Stimulated activated CD4-positive, alpha-beta T cell treated with anti-CD3 and anti-CD28 coated beads, Interleukin-4, amount 100 ng/mL, for 24 hours (primary cell): ENCODE measurements at places on chromosomes 2 and 18.

- no peak for DNase-seq
Observed at GRCh38 chr2:66441581-66442320, 6.8 kb downstream of the MEIS1 start.

DNA sequence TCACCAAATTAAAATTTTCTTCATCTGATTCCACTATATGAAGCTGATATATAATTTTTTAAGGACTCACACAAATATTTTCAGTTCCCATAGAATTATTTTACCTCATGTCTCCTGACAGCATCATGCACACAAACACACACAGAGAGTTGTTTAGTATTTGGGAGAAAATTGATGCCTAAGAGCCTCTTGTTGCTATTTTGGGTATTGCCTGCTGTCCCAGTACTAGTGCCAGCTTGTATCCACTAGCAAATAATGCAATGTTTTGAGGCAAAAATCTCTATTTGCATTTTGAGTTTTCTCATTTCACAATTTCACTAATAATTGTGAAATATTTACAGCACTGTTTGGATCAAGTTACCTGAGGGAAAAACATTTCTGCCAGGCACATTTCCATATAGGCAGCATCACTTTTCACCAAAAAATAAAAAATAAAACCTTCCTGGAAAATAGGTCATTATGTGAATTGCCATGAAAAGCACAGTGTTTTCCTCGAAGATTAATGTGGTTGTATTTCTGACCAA lies 328.2 kb downstream of the KCNJ3 start:
- no peak for DNase-seq

- no peak for DNase-seq
Observed at GRCh38 chr2:153509133-153509532, 30.6 kb upstream of the RPRM start.

DNA sequence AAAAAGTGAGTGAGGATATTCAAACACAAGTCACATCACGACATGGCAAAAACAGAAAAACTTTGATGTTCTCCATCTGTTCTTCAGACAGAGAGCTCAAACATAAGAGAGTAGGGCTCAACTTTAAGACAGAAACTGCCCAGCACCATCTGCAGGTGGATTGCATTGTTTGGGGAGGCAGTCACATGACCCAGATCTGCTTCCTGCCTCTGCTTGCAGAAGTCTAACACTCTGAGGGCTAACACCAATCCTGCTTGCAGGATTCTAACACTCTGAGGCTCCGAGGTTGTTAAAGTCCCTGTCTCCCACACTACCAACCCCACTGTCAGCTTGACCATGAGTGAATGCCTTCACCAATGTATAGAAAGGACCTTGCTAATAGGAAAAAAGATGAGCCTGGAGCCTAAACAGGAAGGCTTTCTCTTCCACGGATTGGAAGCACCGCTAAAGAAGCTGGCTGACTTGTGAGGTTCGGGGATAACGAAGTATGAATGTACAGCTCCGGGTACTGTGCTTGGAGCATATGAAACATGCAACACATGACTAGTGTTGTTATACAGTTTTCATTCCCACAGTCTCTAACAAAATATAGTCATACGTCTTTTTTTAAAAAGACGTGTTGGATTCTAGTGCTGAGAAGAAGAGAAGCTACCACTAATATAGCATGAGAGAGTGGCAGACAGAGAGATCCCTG lies 176.6 kb upstream of the CREB1 start:
- DNase-seq: no peak

DNA sequence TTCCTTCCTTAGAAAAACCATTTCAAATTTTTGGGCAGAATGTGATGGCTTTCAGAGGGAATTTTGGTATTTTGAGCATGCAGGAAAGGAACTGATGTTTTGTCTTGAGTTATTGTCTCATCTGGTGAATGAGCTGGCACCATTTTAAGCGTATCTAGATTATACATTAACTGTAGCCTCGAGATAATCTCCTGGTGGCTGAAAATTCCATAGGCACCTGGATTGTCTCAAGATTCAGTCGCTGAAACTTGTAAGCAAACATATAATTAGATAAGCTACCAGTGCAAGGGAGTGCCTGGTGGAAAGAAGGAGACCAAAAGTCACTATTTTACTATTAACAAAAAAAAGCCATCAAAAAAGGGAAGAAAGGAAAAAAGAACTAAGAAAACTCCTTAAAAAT lies 687.8 kb upstream of the DDX18 start:
- DNase-seq: no peak

DNA sequence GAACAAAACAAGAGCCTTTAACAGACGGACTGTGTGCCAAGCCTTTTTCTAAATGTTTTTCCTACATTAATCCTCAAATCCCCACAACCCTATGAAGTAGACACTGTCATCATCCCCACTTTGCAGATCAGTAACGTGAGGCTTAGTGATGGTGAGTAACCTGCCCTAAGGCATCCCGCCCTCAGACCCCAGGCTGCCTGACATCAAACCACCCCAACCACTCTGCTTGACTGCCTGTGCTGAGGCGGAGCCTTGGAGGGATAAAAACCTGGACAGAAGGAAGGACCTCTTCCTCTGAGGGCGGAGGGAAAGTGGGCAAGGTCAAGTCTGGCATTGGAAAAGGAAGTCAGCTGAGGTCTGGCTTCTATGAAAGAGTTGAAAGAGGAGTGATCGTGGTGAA lies 104.6 kb downstream of the SP3 start:
- no peak for DNase-seq
